ENCODE measurements at places on chromosomes 13 and 19. TPM values are rescaled to one million over a fixed set of nuclear protein-coding genes. Genes with fewer than 3 reads are reported as not detected.

PSG6 gene
- total RNA-seq, result not detected

- no peak for DNase-seq
Measured at GRCh38 chr13:92743992-92744391, 482.6 kb upstream of the GPC6 start.

DNA sequence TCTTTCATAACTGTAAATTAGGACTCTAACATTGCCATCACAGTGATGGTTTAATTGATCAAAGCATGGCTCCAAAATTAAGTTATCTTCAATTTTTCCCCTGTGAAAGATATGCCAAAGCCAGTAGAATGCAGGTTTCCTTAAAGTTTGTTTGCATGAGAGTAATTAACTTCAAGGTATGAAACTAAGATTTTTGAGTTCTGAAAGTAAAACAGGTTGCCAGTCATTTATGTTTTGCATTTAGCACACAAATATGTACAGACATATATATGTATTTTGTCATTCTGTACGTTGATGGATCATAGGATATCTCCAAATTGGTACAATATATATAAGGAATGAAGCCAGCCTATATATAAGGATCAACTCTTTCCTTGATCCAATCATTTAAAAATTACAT is 23.6 kb upstream of the NDFIP2 start:
- no peak for DNase-seq

- DNase-seq, result no peak
Measured at GRCh38 chr19:33132425-33132824, 511 bp downstream of the WDR88 start.

DHDH gene
- total RNA-seq, result not detected

TEX29 gene
- not detected for total RNA-seq

GRCh38 chr13:109728791-109729731 is 57.3 kb downstream of the IRS2 start:
- no peak for DNase-seq

SULT2A1 gene
- not detected for total RNA-seq

LENG8 gene
- 238 TPM for total RNA-seq

- DNase-seq, result no peak
Measured at GRCh38 chr13:31426395-31426794, 226.6 kb downstream of the B3GLCT start.

CEACAM16 gene
- not detected for total RNA-seq

GFY gene
- not detected for total RNA-seq

DNA sequence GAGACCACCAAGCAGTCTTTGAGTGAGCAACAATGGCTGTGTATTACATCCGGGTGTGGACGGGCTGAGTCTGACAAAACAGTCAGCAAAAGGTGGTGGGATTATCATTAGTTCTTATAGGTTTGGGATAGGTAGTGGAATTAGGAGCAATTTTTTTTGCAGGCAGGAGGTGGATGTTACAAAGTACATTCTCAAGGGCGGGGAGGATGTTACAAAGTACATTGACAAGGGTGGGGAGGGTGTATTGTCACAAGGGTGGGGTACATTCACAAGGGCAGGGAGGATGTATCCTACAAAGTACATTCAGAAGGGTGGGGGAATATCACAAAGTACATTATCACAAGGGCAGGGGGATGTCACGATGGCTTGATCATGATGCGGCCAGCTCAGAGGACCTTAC is 15.0 kb upstream of the ZNF561 start:
- DNase-seq, result no peak

GRCh38 chr19:58556622-58557220 is 1.7 kb downstream of the UBE2M start:
- DNase-seq, result no peak

C19orf73 gene
- 3.2 TPM for total RNA-seq

GRCh38 chr19:49364083-49364737 is 533 bp downstream of the DKKL1 start:
- no peak for DNase-seq

PEG3 gene
- total RNA-seq, result not detected

GRCh38 chr19:32349051-32349450 is 3.6 kb downstream of the ZNF507 start:
- DNase-seq, result no peak

- no peak for DNase-seq
Measured at GRCh38 chr19:30941591-30941990, 407.6 kb downstream of the TSHZ3 start.

DNA sequence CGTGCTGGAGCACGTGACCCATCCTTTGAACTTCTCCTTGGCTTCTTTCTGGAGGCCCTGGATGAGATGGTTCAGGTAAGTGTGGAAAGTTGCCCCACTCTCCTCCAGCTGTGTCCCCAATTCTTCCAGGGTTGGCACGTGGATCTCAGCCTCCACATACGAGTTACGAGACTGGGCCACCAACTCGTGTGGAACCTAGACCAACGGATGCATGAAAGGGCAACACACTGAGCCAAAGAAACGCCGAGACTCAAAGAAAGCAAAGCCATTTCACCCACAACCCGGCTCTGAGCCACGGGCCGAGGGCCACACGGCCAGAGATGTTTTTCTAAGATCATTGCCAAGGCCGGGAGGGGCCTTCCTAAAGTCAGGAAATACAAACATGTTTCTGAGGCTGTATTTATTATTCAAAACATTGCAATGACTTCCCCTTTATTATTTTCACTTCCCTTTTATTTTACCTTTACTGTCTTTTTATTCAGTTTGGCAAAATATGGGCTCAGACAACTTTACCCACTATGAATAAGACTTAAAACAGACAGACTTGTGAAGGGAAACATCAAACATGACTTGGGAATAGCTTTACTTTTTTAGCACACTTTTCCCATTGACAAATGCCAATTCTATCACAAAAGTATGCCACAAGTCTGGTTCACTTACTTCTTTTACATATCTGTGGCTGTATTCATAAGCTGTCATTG is 94.6 kb downstream of the KL start:
- no peak for DNase-seq

- DNase-seq, result no peak
Measured at GRCh38 chr13:114032126-114032799, 58.4 kb upstream of the C13orf46 start.

DNA sequence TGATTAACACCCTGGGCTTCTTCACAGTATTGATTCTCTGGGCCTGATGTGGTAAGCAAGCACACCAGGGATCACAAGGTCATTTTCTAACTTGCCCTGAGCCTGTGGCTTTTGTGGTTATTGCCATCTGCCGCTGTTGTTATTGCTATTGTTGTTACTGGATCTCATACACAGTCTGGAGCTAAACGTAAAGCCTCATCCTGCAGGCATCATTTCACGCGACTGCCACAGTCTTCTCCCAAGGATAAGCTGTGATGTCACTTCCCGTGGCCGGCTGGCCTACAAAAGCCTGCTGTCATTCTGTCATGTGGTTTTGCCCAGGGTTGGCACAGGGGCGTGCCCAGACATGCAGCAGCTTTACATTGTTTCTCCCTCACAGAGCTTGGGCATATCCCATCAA is 154.0 kb upstream of the GPR12 start:
- DNase-seq, result peak; percentile 63

LSM14A gene
- total RNA-seq, result 100 TPM

- no peak for DNase-seq
Measured at GRCh38 chr13:106596275-106596937, 28.5 kb upstream of the ARGLU1 start.

Measured in MCF 10A (cell line).